Fibroblast of upper back skin (primary cell): ENCODE measurements at places on chromosomes 3 and 15.

- DNase-seq = no peak
Observed at GRCh38 chr3:52721730-52722008, 15.8 kb downstream of the SPCS1 start.

DNA sequence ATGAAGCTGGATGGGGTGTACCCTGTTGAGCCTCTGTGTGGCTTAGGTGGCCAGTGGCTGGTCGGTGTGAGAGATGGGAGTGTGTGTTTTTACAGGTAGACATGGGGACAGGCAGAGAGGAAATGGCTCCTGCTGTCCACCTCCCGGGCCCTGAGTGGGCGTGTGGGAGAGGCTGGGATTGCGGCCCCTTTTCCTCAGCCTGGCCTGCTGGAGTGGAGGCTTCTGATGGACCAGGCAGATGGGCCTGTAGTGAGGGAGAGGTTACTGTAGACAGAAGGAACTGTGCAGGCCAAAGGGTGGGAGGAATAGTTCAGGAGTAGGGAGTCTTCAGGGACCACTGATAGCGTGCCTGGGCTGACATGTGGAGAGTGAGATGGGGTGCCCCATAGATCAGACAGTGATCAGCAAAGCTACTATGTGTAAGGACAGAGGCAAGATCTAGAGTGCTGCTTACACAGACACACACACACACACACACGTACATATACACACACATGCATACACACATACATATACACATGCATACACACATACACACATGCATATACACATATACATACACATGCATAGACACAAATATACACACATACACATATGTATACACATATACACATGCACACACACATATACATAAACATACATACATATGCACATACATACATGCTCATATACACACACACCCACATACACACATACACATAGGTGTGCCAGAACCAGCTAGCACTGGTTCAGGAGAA, 26.4 kb downstream of the ACAA1 start:
- no peak for DNase-seq

GRCh38 chr15:38823263-38823662, 258.6 kb upstream of the RASGRP1 start:
- DNase-seq = no peak

- no peak for DNase-seq
Observed at GRCh38 chr3:82462977-82463376, 701.5 kb upstream of the GBE1 start.

- DNase-seq = no peak
Observed at GRCh38 chr15:70212963-70213315, 115.2 kb upstream of the TLE3 start.

DNA sequence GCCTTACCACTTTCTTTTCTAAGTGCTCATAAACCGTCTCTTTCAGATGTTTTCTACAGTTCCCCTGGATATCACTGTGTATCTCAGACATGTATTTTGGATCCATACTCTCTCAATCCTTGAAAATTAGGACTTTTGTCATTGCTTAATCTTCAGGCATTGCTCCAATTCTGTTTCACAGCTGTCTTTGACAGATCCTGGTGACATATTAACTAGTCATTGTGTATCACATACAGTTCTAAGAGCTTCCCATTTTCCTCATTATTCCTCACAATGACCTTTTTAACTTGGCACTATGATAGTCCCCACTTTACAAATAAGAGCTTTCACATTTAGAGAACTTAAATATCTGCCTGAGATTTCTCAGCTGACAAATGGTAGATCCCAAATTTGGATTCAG, 151.7 kb downstream of the CLSTN2 start:
- no peak for DNase-seq

- DNase-seq = peak; percentile 47
Observed at GRCh38 chr3:184129012-184129411, 6.1 kb upstream of the EIF2B5 start.

DNA sequence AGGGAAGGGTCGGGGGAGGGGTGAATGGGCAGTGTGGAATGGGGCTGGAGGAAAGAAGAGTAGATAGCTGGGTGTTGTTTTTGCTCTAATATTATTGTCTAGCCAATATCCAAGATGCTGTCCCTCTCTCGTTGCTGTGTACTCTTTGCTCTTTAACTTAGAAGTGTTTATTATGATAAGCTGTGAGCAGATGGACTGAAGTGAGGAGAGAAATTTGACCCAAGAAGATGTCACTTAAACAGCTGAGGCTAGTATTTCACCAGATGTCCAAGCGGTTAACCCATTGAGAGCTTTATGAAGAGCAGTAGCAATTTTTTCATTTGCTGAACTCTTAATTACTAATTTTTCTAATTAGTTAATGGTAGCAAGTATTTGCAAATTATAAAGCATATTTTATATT, 212.2 kb upstream of the TP63 start:
- DNase-seq = no peak

- peak; percentile 82 for DNase-seq
Observed at GRCh38 chr15:90336705-90337141, 15.4 kb upstream of the ZNF774 start.

GRCh38 chr3:69088063-69088462, 3.3 kb downstream of the ARL6IP5 start:
- peak; percentile 44 for DNase-seq

GRCh38 chr3:125280668-125281361, 68.3 kb upstream of the SLC12A8 start:
- peak; percentile 76 for DNase-seq

GRCh38 chr3:50410185-50410584, 50.9 kb upstream of the TMEM115 start:
- DNase-seq = no peak

DNA sequence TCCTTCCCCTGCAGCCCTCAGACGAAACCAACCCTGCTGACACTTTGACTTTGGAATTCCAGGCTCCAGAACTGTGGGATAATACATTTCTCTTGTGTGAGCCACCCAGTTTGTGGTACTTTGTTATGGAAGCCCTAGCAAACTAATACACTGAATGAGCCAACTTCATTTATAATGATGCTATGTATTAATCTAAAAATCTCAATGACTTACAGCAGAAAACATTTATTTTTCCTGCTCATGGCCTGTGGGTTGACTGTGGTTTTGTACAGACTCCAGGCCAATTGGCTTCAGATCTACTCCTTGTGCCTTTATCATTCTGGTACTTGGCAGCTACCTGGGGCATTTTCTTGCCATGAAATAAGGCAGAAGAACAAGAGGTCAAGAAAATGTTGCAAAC, 152.4 kb downstream of the EBLN2 start:
- peak; percentile 62 for DNase-seq

- DNase-seq = no peak
Observed at GRCh38 chr15:41513506-41514227, at the start of gene LTK. LTK (minus strand) TSS chr15:41513827; CDS start chr15:41513709, 118 bp downstream.

GRCh38 chr3:154749514-154749913, 319.5 kb upstream of the GPR149 start:
- DNase-seq = no peak

GRCh38 chr3:138456961-138457862, 22.8 kb downstream of the ESYT3 start:
- no peak for DNase-seq

DNA sequence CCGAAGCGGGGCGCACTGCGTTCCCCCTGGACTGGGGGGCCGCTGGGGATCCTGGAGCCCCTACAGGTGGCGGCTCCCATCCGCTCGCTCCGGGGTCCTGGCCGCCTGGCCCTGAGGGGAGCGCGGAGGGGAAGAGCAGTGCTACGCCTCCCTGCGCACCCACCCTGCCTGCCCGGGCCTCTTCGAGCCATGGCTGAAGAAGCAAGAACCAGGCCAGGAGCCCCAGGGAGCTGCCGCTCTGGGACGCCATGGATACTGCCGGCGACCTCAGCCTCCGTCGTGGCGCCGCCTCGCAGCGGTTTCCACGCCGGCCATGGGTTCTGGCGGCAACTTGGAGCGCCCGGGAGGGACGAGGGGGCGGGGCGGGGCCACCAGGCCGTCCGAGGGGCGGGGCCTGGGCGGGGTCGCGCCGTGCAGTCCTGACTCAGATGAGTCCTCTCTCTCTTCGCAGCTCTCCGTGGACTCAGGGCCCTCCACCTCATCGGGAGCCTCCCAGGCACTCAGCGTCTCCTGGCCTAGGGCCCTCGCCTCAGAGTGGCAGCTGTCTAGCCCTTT, 50.9 kb downstream of the MYL3 start:
- peak; percentile 58 for DNase-seq

GRCh38 chr3:98215051-98215450, 48.6 kb downstream of the OR5H15 start:
- DNase-seq = no peak

GRCh38 chr15:51726302-51727073, 11.0 kb downstream of the LYSMD2 start:
- DNase-seq = peak; percentile 90

DNA sequence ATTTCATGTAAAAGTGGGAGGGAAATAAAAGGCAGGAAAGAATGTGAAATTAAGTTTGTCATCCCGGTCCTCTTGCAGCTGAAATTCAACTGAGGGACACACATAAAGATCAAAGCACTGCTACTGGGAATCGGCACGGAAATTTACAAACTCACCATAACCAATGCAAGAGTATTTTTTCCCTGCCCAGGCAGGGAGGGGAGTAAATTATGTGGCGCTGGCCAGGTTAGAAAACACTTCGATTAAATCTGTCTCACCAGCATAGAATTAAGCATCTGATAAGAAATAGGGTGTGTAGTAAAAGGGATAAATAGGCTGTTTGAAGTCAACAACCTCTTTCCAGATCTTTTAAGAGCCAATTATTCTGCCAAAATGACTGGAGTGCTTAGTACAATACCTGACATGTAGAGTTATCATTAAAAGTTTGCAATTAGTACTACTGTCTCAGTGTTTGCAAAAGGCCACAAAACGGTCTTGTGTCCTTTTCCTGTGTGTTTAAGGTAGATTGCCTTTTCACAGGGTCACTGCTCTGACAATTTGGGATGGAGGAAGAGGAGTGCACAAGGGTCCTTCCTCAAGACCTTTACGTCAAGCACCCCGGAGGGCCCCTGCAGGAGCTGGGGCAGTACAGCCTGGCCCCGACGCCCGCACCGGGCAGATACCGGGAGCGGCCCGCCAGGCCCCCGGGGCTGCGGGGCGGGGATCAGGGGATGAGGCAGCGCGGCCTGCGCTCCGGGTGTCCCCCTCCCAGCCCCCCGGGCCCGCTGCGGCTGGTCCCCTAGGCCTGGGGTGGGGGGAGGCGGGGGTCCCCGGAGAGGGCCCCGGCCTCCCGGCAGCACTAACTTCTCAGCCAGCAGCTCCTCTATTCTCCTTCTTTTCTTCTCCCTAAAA, 651 bp downstream of the UBA3 start:
- no peak for DNase-seq

DNA sequence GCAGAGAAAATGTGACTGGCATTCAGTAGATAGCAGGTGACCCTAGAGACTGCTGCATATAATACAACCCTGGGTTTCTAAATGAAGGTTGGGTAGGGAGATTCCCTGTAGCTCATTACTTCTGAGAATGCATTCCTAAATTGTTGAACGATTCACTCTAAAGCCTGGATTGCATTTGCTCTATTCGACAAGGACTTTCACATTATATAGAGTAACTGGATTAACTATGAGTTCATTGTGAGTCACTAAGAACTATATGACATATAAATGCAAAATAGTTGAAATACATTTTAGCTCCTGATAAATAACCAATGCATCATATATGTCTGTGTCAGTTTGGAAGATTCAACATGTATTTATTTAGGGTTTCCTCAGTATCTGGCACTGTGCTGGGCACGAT, 294.7 kb upstream of the CCDC54 start:
- DNase-seq = peak; percentile 66

- peak; percentile 37 for DNase-seq
Observed at GRCh38 chr3:38722781-38723568, 73.5 kb upstream of the SCN5A start.

GRCh38 chr3:65642883-65643282, 395.8 kb downstream of the MAGI1 start:
- DNase-seq = no peak

DNA sequence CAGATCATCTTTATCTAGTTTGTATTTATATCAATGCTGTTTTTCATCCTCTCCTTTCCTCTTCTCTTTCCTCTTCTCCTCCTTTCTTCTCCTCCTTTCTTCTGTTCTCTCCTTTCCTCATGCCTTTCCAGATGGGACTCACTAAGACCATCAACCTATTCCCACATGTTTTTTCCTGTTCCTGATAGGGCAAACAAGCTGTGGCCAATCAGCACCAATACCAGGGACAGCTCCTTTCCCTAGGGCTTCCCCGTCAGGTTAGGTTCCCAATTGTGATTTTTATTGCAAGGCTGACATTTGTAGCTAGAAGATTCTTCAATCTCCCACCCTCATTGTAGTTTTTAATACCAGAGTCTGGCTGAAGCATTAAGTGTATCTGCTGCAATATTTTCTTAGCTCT, 76.3 kb upstream of the COL8A1 start:
- peak; percentile 51 for DNase-seq

DNA sequence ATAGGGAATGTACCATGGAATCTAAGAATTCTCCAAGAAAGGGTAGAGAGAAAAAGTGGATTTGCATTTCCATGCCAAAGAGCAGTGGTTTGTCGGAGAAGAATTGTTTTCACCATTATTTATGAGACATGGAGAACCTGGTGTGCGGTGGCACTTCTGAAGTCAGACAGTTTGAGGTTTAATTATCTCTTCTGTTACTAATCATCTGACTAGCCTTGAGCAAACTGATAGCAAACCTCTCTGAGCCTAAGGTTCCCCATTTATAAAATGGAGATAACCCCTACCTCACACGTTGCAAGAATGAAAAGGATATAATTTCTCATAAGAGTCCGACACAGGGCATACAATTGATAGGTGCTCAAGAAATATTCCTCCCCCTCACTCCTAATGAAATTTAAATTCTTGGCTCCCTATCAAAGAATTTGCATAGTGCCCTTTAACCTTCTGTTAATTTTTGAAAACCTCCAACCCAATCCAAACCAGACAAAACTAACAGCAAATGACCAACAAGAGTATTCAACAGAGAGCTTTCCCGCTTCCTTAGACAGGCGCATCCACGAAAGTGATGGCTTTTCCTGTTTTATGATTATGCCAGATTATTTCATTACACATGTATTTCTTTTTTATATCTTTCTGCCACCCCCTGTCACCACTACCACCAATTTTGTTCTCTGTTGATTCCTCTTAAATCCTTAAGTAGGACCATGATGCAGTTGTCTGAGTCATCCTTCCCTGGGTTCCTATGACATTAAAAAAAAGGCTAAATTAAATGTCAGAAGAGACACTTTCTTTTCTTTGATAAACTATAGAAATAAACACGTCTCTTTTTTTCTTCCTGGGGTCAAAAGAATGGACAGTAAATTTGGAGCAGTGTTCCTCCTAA, 28.5 kb downstream of the TMEM212 start:
- no peak for DNase-seq

- DNase-seq = no peak
Observed at GRCh38 chr3:185988080-185988815, 50.4 kb upstream of the TRA2B start.

DNA sequence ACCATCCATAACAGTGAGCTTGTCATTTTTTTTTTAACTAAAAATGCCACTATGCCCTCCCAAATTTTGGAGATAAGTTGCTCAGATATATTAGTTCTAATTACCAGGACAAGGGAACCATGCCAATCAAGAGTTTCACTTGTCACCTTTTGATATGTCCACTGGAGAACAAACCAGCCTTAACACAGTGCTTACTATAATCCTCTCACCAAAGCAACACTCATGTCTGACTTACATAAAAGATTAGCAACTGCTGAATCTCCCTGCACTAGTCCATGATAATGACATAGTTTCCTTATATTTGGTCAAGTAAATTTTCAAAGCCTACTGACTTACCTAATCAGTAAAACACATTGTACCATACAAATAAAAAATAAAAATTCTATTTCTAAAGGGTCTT, 44.4 kb downstream of the TTBK2 start:
- no peak for DNase-seq

- DNase-seq = no peak
Observed at GRCh38 chr3:102926618-102927017, 491.8 kb downstream of the ZPLD1 start.

GRCh38 chr3:173957646-173958045, 560.1 kb downstream of the NLGN1 start:
- DNase-seq = no peak
